ENCODE measurements at places on chromosomes 12 and 14. TPM values are rescaled to one million over a fixed set of nuclear protein-coding genes. Genes with fewer than 3 reads are reported as not detected.

DNA sequence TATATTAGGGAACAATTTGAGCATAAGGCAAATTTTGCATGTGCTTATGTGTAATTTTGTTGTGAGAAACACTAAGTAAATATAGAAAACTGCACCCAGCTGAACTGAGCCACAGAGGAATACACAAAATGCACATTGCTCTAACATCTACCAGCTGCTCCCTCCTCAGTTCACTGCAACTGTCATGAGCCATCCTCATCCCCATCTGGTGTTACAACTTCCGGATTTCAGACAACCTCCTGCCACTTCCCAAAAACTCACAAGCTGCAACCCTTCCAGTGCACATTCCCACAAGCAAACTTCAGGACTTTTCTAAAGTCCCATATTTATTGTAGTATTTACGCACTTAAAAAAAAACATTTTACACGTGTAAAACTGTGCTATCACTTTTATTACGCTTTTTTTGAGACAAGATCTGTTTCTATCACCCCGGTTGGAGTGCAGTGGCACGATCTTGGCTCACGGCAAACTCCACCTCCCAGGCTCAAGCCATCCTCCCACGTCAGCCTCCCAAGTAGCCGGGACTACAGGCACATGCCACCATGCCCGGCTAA is 169.1 kb upstream of the TBX3 start:
- DNase-seq: no peak

The TMEM229B gene
- 5.8 TPM for total RNA-seq

GRCh38 chr12:38646146-38646545 is 259.2 kb downstream of the CPNE8 start:
- no peak for DNase-seq

GRCh38 chr12:10242539-10242938 is 29.9 kb downstream of the GABARAPL1 start:
- DNase-seq: no peak

DNA sequence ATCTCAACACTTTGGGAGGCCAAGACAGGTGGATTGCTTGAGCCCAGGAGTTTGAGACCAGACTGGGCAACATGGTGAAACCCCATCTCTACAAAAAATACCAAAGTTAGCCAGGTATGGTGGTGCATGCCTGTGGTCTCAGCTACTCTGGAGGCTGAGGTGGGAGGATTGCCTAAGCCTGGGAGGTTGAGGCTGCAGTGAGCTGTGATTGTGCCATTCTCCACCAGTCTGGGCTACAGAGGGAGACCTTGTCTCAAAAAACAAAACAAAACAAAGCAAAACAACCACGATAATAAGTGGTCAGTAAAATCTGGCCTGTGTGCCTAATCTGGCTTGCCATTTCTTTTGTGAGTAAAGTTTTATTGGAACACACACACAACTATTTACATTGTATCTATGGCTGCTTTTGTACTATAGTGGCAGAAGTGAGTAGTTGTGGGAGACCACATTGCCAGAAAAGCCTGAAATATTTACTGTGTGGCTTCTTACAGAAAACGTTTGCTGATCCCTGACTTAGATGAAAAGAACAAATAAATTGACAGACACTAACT is 19.4 kb upstream of the KLRG1 start:
- no peak for DNase-seq

The MTHFD1 gene
- 33.6 TPM for total RNA-seq

DNA sequence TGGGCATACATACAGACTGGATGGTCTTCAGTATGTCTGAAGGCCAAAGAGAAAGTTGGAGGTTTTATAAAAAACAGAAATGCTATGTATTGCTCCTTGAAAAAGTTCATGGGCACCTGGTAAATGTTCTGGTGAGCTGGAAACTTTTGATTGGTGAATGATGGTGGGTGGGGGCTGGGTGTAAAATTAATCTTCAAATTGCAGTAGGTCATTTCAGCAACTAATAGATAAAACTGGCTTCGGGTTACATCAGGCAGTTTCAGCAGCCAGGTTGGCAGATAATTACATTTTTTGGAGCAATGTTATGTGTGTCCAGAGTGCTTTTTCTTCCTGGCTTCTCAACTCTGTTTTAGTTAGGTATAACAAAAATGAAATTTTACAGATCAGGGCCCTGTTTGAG is 35.3 kb downstream of the SDR9C7 start:
- DNase-seq: no peak

DNA sequence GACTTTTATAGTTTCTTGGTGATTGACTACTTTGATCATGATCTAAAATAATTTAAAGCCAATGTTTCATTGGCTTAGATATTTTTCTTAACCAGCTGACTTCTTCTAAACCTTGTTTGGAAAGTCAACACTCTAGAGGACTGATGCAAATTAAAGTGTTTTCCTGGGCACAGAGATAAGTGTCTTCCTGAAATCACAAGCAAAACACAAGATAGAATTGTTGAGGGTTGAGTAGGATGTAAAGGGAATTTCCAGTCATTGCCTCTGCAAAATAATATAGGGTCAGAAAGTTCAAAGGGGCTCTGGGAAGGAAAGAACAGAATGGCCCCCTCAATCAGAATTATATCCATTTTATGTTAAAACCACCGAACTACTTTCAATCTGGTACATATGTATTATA is 156.3 kb upstream of the LRIG3 start:
- no peak for DNase-seq

DNA sequence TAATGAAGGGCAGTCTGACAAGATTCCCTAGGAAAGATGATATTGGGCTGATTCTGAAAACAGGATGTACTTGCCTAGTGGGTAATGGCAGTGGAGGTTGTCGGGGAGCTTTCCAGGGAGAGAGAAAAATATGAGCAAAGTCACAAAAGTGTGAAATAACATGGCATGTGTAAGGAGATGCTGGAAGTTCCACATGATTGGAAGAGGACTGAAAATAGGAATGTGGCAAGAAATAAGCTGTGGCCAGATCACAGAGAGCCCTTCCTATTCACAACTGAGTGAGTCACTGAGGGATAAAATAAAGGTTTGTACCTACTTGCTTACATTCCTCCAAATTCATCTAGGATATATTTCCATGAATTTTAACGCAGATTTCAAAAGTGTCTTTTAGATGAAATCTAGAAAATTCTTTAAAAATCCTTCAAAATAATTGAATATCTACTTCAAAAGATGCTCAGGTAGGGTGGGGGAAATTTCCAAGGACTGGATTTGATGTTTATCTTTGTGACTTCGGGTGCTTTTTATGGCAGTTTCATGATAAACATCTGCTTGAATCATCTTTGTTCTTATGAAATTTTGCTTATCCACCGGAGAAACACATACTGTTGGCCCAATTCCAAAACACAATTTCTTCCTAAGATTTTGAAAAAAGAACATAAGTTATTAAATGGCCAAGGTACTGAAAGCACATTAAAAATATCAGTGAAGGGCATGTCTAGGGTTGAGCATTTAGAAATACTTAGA is 36.3 kb upstream of the SLC2A13 start:
- DNase-seq: no peak

GRCh38 chr14:54882521-54882920 is 20.1 kb downstream of the GCH1 start:
- DNase-seq: no peak

The DPPA3 gene
- not detected for total RNA-seq

The ATF7 gene
- total RNA-seq: 14.4 TPM

DNA sequence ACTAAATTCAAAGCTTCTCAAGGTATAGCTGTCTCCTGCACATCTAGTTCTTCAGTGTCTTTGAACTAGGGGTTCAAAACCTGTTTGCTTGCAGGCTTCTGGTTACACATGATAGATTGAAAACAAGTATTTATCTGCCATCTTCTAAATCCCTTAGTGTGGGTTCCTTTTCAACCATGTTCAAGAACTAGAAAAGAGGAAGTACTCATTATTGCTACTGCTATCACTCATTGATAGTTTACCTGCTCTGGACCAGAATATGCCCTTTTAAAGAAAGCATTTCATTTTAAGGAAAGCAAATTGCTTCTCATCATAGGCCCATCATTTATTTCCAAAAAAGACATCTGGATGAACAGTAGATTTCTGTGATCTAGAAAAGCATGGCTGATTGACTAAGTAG is 37.1 kb upstream of the VSX2 start:
- DNase-seq: no peak

DNA sequence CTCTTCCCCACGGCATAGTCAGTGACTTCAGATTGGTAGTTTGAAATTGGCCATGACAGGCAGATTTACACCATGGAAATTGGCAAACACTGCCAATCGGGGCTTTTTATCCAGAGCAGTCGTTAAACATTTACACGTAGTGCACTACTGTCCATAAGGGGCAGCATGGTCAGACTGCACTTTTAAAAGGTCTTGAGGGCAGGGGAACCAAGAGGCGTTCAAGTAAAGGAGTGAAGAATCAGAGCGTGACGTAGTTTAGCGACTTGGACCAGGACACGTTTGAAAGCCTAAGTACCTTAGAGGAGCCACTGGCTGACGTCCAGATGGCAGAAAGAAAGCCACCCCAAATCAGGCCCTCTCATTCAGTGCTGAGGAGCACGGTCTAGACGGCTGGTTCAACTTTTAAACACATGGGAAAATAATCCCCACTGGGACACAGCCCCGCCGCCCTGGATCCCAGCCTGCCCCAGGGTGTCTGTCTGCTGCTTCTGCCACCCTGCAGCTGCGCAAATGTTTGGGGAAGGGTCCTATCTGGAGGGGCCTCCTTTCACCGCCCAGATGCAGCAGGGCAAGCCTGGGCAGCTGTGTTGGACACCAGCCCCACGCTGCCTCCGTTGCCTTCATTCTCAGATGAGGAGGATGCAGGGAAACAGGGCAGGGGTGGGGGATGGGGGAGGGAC is 52.5 kb upstream of the PPP2R5C start:
- peak; percentile 56 for DNase-seq

DNA sequence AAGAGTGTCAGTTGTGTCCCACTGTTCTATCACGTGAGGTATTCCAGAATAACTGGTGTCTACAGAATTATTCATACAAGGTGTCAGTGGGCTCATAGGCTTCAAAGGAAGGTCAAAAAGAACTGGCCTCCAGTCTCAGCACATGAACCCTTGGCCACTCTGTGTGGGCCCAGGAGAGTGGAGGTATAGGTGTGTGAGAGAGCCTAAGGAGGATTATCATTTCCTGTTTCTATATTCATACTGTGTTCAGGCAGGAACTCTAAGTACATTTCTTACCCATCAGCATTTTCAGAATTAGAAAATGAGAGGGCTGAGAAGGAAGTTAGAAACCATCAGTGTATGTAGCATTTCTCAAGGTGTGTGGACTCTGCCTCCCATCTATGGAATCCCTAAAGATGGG is 87.0 kb downstream of the BTG1 start:
- DNase-seq: no peak

GRCh38 chr12:115988212-115988611 is 289.3 kb downstream of the MED13L start:
- no peak for DNase-seq

All from osteoblast (primary cell).